Activated CD4-positive, CD25-positive, alpha-beta regulatory T cell (primary cell): ENCODE measurements at places on chromosomes 11 and 22.

DNA sequence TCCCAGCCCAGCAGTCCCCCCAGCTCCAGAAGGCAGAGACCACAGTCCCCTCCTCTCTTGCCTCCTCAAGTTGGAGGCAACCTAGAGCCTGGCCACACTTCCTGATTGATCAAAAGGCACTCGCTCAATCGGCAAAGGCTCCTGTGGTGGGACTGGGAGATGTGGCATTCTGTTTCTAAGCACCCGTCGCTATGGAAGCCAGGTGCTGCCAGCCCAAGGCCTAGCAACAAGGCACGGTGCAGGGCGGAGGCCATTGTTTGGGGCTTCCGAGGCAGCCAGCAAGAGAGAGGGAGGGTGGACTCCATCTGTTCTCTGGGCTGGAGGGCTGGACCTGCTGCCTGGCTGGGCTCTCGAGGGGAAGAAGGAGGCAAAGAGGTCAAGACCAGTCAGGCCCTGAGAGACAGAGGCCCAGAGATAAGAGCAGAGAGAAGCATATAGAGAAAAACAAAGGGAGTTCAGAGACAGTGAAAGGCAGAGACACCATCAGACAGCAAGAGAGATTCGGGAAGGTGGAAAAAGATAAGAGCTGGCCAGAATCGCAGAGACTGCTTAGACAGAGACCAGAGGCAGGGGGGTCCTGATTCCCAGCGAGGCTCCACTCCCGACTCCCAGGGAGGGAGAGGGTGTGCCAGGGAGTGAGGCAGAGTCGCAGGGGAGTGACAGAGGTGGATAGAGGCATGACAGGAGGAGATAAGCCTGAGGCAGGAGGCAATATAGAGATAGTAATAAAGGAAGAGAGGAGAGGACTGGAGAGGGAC lies 21.2 kb downstream of the PDE2A start:
- DNase-seq: no peak

DNA sequence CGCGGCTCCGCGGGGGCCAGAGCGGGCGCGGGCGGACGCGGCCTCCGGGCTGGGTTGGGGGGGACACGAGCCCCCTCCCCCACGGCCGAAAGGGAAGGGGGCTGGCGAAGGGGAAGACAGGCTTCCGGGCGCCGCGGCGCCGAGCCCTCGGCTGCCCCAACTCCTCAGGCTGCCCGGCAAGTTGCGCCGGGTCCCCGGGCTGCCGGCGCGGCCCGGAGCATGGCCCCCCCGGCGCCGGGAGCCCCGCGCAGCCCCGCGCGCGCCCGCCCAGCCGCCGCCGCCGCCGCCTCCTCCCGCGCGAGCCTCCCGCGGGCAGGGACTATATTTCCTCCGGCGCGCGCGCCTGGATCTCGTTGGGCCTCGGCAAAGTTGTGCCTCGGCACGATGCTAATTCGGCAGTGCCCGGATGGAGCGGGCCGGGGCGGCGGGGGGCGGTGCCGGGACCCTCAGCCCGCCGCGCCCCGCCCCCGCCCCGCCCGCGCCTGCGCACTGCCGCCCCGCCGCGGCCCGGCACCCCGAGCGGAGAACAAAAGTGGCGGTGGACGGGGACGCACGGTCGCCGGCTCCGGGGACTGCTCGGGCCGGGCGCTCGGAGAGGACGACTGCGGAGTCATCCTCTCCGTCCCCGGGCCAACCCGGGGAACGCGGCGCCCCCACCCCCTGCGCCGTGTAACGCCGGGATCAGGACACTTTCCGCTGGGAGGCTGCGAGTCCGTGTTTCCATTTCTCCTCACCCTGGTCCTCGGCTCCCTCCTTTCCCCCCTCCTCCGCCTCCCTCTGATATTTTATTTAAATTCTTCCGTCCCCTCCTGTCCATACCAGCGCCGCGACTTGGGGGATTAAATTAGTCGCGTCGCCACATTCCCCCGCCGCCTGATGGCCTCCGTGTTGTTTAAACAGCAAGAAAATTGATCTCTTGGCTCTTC lies at the start of gene PHF21B:
Gene PHF21B (minus strand): TSS at position 400 of the 926 bp plus-strand sequence. CDS start 456 bp downstream, outside the sequence.
- DNase-seq: no peak

DNA sequence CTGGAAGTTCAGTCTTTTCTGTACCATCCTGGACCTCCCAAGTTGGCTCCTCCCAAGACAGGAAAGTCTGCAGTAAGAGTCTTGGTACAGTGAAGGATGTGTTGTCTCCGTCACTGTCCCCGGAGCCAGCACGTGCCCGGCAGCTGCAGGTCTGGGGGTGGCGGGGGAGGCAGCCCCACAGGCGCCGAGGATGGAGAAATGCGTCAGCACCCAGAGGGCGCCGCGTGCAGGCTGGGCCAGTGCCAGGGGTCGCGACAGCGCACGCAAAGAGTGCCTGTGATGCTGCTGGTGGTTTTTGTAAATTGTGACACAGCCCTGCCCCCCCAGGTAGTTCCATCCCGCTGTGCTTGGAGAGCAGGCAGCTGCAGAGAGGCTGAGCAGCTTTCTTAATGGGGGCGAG lies 1200.5 kb downstream of the BRD1 start:
- DNase-seq: no peak

- DNase-seq: no peak
Observed at GRCh38 chr11:2781408-2782274, 81.8 kb upstream of the KCNQ1OT1 start.

- DNase-seq: no peak
Observed at GRCh38 chr11:37504921-37505320, 906.9 kb upstream of the RAG2 start.

- no peak for DNase-seq
Observed at GRCh38 chr11:13065200-13065787, 56.2 kb downstream of the RASSF10 start.

GRCh38 chr11:117657794-117658193 lies 139.2 kb downstream of the DSCAML1 start:
- DNase-seq: no peak

DNA sequence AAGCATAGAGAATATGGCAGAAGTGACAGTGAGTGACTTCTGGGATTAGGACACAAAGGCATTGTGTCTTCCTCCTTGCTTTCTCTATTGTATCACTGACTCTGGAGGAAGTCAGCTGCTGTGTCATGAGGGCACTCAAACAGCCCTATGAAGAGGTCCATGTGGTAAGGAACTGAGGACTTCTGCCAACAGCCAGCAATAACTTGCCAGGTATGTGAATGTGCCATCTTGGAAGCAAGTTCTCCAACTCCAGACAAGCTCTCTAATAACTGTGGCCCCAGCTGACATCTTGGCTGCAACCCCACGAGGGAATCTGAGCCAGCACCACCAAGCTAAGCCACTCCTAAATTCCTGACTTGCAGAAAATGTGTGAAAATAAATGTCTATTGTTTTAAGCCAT lies 83.6 kb upstream of the ZBED5 start:
- DNase-seq: no peak

GRCh38 chr11:32451808-32452207 lies 16.5 kb upstream of the WT1 start:
- DNase-seq: no peak
